Vagina (tissue), 2 donors: ENCODE measurements at places on chromosomes 13 and 19.
A peak's percentile ranks its signal among the peaks of the same experiment; 100 is the strongest.

GRCh38 chr19:29503140-29503758, 22.5 kb upstream of the VSTM2B start:
- no peak for DNase-seq

DNA sequence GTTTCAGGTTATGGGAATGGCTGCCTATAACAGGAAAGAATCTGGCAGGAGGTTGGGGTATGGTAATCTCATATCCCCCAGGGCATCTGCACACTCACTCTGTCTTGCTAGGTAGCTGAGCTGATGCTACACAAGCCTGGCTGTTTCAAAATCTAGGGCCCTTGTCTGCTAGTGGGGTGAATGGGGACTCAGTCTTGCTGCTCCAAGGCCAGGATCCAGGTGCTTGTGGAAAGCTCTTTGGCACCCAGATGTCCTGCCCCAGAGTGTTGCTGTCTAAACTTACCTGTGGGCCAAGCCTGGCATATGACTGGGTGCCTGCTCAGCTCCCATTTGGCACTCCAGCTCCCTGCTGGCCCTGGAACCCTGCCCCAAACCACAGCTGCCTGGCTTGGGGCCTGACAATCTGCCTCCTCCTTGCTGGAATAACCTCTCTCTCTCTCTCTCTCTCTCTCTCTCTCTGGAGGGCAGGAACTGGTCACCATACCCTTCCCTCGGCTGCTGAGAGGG, 158.1 kb upstream of the TSC22D1 start:
- DNase-seq, result no peak

- DNase-seq, result no peak
Observed at GRCh38 chr13:29402166-29402636, 193.3 kb downstream of the SLC7A1 start.

DNA sequence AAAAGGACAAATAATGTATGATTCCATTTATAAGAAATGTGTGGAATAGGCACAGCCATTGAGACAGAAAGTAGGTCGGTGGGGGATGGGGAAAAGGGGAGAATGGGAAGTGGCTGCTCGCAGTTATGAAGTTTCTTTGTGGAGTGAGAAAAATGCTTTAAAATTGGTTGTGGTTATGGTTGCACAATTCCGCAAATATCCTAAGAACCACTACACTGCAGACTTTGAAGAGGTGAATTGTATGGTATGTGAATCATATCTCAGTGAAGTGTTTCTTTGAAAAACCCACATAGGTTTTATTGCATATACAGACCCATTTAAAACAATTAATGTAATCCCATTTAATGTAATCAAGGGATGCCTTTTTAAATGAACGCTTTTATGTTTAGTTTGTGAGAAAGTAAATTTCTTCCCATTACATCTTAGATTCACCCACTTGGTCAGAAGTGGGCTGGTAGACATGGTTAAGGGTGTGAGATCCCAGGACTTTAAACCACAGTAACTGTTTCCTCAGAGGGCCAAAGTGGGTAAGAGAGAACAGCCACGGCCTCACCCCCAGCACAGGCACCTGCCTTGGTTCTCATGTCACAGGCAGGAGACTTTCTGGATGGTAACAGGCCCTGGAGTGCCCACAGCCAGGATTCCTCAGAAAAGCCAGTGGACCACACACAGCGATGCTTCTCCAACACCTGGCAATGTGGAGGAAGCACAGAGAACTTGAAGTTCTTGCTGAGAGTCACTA, 119.3 kb upstream of the GJB6 start:
- no peak for DNase-seq

DNA sequence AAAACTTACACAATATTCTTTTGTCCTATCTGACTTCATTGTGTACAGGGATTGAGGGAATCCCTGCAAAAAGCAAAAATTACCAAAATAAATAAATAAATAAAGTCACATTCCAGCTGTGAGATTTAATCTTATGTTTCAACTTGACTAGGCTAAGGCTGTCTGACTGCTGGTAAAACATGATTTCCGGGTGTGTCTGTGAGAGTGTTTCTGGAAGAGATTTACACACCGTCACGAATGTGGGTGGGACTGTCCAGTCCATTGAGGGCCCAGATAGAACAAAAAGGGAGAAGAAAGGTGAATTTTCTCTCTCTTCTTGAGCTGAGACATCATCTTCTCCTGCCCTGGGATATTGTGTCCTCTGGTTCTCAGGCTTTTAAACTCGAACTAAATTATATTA, 166.1 kb downstream of the LIG4 start:
- DNase-seq, result no peak

- no peak for DNase-seq
Observed at GRCh38 chr13:77584106-77584505, 48.6 kb downstream of the SCEL start.

DNA sequence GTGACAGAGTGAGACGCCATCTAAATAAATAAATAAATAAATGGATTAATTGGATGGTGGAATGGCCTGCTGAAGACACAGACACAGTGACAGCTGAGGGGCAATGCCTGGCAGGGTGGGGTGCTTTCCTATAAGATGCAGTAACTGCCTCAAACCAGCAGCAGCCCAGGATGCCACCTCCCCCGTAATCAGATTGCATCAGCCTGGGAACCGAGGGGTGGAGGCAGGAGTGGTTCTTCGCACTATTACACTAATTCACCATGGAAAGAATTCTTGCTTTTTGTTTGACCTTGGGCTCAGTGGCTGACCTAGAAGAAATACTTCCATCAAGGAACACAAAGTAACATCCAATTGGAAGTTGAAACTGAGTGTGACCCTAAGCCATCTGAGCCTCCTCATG, 31.6 kb upstream of the USP12 start:
- no peak for DNase-seq

DNA sequence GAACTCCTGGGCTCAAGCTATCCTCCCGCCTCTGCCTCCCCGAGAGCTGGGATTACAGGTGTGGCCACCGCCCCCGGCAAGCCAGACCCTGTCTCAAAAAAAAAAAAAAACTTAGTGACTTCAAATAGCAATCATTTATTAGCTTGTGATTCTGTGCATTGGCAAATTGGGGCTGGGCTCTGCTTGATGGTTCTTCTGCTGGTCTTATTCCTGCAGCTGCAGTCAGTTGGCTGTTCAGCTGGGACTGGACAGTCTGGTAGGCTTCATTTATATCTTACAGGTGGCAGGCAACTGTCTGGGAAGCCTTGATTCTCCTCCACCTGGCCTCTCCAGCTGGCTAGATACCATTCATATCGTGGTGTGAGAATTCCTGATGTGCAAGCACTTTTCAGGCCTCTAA, 7.4 kb downstream of the DHDH start:
- no peak for DNase-seq

DNA sequence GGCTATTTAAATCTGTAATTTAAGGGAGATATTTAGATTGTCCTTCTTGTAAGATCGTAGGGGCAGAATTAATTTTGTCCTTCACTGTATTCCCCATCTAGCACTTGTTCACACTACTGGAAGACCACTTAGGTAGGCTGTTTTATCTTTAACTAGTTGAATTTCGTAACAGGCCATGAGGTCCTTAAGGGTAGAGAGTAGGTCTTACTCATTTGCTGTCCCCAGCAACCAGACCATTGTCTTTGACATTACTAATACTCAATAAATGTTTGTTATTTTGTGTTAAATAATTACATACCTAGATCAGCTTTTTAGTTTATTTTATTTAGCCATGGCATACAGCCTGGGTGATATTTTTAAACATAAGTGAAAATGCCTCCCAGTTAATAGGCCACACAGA, 177.1 kb downstream of the PCCA start:
- DNase-seq, result no peak

- no peak for DNase-seq
Observed at GRCh38 chr19:2949939-2950285, 5.1 kb upstream of the ZNF77 start.

DNA sequence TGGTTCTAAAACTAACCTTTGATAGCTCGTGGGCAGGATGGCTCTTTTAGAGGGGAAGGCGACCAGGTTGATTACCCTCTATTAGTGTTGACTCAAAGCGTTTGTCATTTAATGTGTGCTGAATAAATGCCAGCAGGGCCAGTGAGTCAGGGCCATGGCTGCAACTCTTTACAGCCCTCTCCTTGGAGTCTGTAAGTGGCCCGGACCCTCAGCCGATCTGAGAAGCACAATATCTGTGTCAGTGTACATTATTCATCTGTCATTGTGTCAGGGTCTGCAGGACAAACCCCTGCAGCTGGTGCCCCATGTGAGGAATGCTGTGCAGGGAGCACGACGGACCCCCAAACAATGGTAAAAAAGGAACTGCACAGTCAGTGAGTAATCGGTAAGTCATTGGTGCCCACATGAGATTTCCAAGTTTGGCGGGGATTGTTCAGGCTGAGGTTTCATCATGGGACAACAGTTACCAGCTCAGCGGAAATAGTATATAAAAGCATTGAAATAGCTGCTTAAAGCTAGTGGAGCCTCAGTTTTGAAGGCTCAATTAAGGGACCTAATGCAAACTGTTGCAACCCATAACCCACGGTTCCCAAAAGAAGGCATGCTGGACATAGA, 139.1 kb downstream of the ZNF675 start:
- no peak for DNase-seq

DNA sequence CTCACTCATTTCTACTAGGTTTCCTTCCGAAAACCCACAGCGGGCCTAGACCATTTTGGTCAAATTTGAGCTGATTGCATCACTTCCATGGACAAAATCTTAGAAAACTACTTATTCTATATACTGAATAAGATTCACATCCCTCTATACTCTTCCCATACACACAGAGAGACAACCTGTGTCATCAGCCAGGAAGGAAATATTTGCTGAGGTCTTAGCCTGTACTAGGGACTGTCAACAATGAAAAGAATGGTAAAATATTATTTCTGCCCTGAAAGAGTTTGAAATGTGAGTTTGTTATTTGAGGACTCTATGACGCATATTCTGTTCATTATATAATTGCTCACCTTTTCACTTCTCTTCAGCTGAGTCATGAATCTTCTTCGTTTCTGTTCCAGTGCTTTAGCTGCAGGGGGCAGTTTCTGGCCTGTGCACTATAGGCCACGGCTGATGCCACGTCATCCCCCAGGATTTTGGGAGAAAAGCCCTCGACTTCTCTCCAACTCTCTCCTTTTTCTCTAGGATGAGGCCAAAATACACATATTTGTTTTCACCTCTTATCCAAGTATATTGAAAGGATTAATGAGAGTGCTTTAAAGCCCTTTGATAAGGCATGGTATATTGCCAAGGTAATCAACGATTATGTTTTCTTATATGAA, 47.7 kb downstream of the GSX1 start:
- DNase-seq, result peak; percentile 1

- no peak for DNase-seq
Observed at GRCh38 chr19:15922021-15922420, 12.3 kb downstream of the CYP4F11 start.

DNA sequence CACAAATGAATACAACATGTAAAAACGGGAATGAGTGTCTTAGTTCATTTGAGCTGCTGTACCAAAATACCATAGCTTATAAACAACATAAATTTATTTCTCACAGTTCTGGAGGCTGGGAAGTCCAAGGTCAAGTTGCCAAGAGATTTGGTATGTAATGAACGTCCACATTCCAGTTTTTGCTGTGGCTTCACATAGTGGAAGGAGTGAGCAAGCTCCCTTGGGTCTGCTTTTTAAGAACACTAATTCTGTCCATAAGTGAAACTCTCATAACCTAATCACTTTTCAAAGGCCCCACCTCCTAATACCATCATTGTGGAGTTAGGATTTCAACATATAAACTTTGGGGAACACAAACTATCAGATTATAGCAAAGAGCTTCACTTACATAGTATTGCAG, 1189.6 kb downstream of the PCDH9 start:
- no peak for DNase-seq

DNA sequence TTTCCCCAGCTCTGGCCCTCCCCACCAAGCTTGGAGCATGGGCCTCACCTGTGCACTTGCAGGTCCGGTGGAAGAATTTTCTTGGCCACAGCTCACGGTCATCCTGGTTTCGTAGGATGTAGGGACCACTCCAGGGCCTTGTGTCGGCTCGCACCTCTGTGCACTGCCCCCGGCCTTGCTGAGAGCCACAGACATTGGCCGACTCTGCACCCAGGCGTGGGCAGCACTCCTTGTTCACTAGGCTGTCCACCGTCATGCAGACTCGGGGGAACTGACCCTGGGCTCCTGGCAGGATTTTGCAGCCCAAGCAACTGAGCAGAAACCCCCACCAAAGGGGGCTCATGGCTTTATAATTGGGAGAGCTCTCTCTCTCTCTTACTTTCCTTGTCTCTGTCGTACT, 569 bp downstream of the DCT start:
- DNase-seq, result no peak

GRCh38 chr13:80858131-80858530, 517.2 kb upstream of the SPRY2 start:
- DNase-seq, result no peak

DNA sequence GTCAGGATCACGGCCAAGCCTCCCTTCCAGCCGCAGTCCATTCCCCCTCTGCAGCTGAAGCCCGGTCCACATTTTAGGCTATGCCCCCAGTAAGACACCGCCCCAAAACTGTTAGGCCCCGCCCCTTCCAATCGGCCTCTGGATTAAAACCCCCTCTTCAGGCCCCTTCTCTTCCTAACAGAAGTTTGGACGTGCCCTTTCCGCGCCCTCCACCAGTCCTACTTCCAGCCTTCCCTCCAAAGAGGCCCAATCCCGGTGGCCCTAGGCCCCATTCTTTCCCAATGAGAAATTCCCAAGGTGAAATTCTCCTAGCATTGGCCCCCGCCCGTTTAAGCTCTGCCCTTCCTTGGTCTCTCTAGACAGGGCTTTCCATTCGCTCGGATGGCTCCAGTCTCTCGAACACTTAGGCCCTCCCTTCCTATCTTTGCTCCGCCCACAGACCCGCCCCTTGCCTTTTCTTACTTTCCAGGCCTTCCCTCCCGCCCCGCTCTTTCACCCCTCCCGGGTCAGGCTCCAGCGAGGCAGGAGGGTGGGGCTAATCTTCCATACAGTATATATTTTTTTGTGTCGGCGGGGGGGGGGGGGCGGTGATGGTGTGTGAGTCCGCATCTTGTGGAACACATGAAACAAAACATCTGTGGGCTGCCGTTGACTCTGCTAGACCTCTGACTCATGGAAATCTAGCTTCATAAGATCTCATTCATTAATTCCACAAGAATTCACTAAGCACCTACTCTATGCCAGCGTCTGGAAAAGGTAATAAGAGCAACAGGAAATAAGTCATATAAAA, 13.6 kb downstream of the LTBP4 start:
- no peak for DNase-seq

DNA sequence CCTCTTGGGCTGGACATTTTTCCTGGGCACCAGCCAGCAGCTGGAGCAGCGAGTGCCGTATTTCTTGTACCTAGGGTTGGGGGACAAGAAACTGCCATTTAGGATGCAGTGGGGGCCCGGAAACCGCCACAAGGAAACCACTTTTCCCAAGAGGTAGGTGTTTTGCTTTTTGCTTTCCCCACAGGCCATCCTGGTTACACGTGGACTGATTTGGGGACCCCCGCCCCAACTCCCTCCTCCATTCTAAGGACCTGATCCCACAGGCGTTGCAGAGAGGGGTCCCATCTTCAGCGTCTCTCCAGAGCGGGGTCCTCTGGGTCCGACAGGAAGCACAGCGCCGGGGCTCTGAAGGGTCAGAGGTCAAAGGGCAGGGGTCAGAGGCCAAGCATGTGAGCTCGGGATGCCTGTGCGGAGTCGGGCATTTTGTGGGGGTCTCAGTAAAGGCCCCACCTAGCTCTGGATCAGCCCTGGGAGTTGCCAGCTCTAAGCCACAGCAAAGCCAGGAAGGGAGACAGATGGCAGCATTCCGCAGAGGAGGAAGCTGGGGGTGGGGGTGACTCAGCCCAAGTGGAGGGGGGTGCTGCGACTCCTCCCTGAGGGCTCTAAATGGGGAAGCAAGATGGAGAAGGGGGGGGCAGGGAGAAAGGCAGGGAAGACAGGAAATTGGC, 4.3 kb downstream of the ZGLP1 start:
- no peak for DNase-seq

- no peak for DNase-seq
Observed at GRCh38 chr13:45658586-45659235, 43.2 kb upstream of the ERICH6B start.

- DNase-seq, result no peak
Observed at GRCh38 chr19:10279737-10280442, 6.9 kb upstream of the ICAM4 start.
